Muscle of leg (tissue), 16 donors: ENCODE measurements at places on chromosomes 5 and 9. TPM values are rescaled to one million over a fixed set of nuclear protein-coding genes. Genes with fewer than 3 reads are reported as not detected.

- peak overlapping the region; percentile 26 for H3K27ac ChIP-seq
- H3K27me3 ChIP-seq = no peaks in the 10 kb centered on the region
- peaks cover 69% of the 10 kb centered on the region for H3K4me1 ChIP-seq
- H3K4me3 ChIP-seq = no peak overlapping the region
- H3K36me3 ChIP-seq = no peaks in the 10 kb centered on the region
- peak; percentile 84 for DNase-seq
Observed at GRCh38 chr5:148970228-148970627, 92.6 kb downstream of the SH3TC2 start.

DNA sequence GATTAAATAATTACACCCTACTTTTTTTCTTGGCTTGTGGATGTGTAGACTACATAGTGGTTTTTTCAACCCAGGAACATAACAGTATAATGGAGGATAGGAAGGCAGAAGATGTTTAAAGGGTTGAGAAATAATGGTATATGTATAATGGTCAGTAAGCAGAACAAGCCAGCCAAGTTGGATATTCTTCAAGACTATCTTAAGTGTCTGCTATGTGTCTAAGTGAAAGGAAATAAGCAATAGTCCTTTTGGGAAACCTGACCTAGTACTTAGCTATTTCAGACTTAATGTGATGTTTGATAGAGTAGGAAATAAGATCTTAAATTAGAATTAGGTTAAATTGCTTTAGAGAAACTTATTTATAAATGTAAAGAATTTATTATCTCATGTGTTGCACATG lies 85.7 kb downstream of the PTPDC1 start:
- H3K27ac ChIP-seq = peak overlapping the region; percentile 36
- peaks cover 17% of the 10 kb centered on the region for H3K4me1 ChIP-seq
- H3K27me3 ChIP-seq = no peaks in the 10 kb centered on the region
- H3K36me3 ChIP-seq = peaks cover 14% of the 10 kb centered on the region
- H3K4me3 ChIP-seq = no peak overlapping the region

DNA sequence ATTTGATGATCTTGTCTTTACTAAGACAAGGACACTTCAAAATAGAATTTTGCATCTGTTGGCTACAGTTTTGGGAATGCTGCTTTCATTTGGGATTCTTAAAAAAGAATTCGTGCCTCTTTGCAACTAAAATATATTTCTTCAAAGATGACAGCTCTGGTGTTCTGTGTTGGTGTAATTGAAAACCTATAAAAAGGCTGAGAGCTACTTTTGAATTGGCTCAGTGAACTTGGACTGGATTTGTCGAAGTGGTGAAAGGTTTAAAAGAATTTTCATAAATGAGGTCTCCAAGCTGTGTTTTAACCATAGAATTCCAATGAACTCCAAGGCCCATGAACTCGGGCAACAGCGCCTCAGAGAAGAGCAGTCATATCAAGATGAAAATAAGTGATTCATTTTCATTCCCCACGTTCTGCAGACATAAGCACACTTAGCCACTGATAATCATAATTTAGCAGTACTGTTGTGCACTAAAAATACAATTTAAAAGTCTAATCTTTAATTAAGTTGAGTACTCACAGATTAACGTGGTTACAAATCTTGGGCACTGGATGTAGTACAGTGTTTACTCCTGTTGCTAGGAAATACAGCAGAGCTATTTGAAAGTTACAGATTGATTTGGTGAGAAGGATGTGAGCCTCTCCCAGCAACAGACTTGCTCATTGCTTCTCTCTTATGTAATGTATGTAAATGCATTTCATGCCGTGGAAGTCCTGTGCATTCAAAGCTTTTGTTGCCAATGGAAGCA lies 10.9 kb downstream of the SNCAIP start:
- no peaks in the 10 kb centered on the region for H3K36me3 ChIP-seq
- peak overlapping the region; percentile 62 for H3K27ac ChIP-seq
- no peak overlapping the region for H3K4me3 ChIP-seq
- DNase-seq = peak; percentile 76
- no peaks in the 10 kb centered on the region for H3K27me3 ChIP-seq
- H3K4me1 ChIP-seq = peaks cover 8% of the 10 kb centered on the region

GRCh38 chr9:95446259-95446658 lies 70.5 kb downstream of the PTCH1 start:
- peaks cover 51% of the 10 kb centered on the region for H3K36me3 ChIP-seq
- H3K27ac ChIP-seq = no peak overlapping the region
- no peak for DNase-seq
- H3K4me1 ChIP-seq = peaks cover 3% of the 10 kb centered on the region

DNA sequence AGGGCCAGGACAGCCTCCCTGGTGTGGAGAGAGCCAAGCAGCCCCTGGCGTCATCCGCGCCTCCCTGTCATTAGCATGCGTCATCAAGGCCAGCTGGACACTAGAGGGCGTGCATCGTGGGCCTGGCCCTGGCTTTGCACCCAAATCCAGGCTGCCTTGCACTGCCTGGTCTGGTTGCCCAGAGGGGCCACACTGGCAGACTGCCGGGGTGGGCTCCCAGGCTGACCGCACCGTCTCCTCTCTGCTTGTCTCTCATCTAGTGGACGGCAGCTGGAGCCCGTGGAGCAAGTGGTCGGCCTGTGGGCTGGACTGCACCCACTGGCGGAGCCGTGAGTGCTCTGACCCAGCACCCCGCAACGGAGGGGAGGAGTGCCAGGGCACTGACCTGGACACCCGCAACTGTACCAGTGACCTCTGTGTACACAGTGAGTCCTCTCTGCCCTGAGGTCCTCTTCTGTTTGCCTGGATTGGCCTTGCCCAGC lies 29.0 kb downstream of the HK3 start:
- H3K36me3 ChIP-seq = no peaks in the 10 kb centered on the region
- H3K4me1 ChIP-seq = peaks cover 6% of the 10 kb centered on the region
- H3K4me3 ChIP-seq = no peak overlapping the region
- peak; percentile 31 for DNase-seq
- no peak overlapping the region for H3K27ac ChIP-seq

DNA sequence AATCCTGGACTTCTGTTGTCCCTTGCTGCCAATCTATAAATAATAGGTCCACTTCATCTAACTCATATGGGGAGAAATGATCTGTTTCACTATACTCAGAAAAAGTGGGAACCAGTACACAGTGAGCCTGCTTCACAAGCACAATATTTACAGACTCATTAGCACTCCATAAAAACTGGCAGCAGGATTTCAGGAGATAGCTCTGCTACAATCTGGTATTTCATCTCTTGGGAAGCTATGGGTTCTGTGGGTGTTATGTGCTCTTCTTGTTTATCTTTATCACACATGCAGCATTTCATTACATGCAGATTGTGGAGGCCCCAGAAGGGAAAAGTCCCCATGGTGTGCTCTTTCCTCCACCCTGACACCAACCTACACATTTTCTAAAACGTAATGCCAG lies 33.2 kb downstream of the UGT3A2 start:
- H3K36me3 ChIP-seq = no peaks in the 10 kb centered on the region
- H3K27me3 ChIP-seq = no peaks in the 10 kb centered on the region
- no peak overlapping the region for H3K27ac ChIP-seq
- H3K4me1 ChIP-seq = no peaks in the 10 kb centered on the region
- no peak for DNase-seq

- H3K27me3 ChIP-seq = no peaks in the 10 kb centered on the region
- H3K4me1 ChIP-seq = peaks cover 9% of the 10 kb centered on the region
- DNase-seq = peak; percentile 97
- no peaks in the 10 kb centered on the region for H3K36me3 ChIP-seq
- peak overlapping the region; percentile 74 for H3K27ac ChIP-seq
- no peak overlapping the region for H3K4me3 ChIP-seq
Observed at GRCh38 chr9:16521868-16522411, 348.5 kb downstream of the BNC2 start.

GRCh38 chr5:94618029-94618492 lies 343 bp downstream of the KIAA0825 start:
- peaks cover 7% of the 10 kb centered on the region for H3K4me1 ChIP-seq
- peak overlapping the region; percentile 90 for H3K4me3 ChIP-seq
- H3K36me3 ChIP-seq = no peaks in the 10 kb centered on the region
- DNase-seq = peak; percentile 69
- H3K27ac ChIP-seq = peak overlapping the region; percentile 83

GRCh38 chr9:18866121-18866831 lies 166.7 kb downstream of the SAXO1 start:
- peak overlapping the region; percentile 37 for H3K27ac ChIP-seq
- H3K4me1 ChIP-seq = peaks cover 28% of the 10 kb centered on the region
- H3K27me3 ChIP-seq = no peaks in the 10 kb centered on the region
- DNase-seq = no peak

The ZNF658 gene
- 9.2 TPM for total RNA-seq

The ELOVL7 gene
- 0.13 TPM for total RNA-seq

The PCDHA3 gene
- total RNA-seq = 0.18 TPM

The FOXD4L5 gene
- 0.13 TPM for total RNA-seq

The CCDC192 gene
- 0.18 TPM for total RNA-seq

The C6 gene
- total RNA-seq = 0.18 TPM

The PCDHA1 gene
- total RNA-seq = 0.04 TPM
